ENCODE measurements at places on chromosomes 11 and 22.

- no peak for DNase-seq
Observed at GRCh38 chr11:78110830-78111229, 28.6 kb downstream of the ALG8 start.

DNA sequence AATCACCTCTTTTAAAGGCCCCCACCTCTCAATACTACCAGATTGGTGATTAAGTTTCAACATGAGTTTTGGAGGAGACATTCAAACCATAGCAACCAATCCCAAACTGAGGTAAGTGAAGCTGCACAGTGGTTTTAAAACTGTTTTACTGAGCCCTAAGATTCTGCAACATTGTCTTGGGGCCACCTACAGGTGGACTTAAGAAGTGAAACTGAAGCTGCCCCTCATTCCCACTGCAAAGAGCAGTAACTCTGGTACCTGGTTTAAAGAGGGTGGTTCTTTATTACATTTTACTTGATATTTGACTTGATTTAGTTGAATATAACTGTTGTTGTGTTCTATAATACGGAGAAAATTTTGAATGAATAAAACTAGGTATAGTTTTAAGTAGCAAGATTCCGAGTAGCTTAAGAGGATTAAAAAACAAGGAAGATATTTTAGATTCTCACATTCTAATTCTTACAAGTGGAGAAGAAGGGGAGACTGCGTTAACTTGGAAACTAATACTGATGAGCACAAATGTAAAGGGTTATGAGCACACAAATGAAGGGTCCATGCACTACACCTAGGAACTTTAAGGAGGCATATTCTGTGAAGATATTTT is 26.7 kb downstream of the SYT9 start:
- DNase-seq = peak; percentile 12

DNA sequence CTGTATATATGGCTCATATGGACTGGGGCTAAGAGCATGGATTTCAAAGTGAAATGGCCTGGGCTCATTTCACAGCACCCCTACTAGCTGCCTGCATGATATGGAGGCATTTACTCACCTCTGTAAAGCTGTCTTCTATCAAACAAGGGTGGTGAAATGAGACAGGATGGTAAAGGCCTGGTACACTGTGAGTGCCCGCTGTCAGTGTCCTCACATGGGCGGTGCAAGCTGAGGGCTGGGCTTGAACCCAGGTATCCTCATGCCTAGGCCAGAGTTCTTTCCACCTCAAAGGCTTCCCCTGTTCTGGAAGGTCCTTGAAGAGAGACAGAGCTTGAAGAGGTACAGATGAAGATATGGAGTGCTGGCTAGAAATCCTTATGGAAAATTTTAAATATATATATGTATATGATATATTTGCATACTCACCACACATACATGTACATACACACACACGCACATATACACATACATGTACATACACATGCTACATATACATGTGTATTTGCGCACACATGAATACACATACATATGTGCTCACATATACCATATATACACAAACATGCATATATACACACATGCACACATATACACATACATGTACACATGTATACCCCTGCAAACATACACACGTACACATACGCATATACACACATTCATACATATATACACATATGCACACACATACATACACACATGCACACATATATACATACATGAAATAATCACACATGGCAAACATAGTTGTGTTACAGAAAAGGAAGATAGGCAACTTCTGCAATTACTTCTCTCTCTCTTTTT is 44.7 kb downstream of the MICAL2 start:
- no peak for DNase-seq

DNA sequence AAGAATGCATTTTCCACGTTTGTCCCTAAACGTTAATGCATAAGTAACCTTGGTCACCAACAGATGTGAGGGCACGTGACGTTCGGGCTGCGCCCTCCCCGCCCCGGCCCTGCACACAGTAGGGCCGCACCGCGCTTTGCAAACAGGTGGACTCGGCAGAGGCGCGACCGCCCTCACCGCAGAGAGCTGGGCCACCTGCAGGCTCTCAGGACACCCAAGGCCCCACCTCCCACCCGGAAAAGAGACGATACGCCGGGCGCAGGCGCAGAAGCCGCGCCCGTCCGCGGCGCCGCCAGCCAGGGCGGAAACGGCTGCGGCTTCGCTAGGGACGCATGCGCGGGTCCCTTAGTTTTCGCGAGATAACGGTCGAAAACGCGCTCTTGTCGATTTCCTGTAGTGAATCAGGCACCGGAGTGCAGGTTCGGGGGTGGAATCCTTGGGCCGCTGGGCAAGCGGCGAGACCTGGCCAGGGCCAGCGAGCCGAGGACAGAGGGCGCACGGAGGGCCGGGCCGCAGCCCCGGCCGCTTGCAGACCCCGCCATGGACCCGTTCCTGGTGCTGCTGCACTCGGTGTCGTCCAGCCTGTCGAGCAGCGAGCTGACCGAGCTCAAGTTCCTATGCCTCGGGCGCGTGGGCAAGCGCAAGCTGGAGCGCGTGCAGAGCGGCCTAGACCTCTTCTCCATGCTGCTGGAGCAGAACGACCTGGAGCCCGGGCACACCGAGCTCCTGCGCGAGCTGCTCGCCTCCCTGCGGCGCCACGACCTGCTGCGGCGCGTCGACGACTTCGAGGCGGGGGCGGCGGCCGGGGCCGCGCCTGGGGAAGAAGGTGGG is at the start of gene FADD:
Gene FADD (plus strand): TSS at position 377 of the 831 bp plus-strand sequence. CDS start 164 bp downstream, at position 541.
- peak; percentile 53 for DNase-seq

DNA sequence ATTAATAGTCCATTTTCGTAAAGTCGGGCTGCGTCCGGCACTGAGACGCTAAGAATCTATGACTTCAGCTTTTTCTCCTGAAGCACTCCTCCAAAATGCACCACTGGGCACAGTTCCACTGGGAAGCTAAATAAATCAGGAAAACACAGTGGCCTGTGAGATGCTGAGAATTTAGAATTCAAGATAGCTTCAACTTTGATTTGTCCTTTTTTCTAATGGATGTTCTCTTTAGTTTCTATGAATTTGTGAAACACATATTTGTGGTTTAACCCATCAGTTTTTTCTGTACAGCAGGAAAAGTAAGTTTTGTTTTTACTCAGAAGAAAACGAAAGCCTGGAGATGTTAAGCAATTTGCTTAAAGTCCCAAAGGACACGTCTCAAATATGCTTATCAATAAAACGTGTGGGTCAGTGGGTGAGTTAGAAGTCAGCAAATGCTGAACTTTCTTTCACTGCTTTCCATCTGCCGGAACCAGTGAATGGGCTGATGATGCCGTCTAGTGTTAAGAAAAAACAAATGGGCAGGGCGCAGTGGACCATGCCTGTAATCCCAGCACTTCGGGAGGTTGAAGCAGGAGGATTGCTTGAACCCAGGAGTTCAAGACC is 40.7 kb upstream of the CLMP start:
- no peak for DNase-seq

DNA sequence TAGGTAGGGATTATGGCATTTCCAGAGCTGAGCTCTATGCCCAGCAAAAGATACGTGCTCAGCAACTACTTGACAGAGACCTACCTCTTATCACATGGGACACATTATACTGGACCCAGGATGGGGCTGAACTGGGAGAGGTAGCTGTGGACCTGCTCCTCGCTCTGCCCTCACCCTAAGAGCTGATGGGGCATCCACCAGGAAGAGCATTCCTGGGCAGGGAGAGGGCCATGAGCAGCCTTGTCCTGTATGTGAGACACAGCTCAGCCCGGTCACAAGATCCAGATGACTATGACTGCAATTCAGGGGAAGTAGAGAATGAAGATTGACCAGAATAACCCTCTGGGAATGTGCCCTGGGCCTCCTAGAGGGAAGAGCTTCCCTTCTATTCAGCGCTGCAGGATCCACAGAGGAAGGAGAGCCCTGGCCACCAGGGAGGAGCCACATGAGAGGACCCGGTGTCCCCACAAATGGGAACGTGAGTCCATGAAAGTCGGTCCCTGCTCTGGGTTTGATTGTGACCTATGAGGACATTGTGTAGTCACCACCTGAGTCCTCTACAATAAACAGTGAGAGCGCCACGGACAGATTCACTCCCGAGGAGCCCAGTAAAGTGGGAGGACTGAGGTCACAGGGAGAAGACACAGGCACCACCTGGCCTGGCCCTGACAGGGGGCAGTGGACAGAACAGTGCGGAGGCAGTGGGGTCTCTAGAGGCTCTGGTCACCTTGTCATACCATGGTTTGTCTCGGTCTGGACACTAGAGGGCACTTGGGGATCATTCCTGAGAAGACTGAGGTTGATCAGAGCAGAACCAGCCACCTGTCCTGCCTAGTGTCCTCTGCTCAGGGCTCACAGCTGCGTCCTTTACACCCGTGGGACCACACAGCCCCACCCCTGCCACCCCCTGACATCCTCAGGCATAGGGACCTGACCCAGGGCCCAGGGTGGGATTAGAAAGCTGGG is 99.5 kb downstream of the ZNF280B start:
- no peak for DNase-seq

DNA sequence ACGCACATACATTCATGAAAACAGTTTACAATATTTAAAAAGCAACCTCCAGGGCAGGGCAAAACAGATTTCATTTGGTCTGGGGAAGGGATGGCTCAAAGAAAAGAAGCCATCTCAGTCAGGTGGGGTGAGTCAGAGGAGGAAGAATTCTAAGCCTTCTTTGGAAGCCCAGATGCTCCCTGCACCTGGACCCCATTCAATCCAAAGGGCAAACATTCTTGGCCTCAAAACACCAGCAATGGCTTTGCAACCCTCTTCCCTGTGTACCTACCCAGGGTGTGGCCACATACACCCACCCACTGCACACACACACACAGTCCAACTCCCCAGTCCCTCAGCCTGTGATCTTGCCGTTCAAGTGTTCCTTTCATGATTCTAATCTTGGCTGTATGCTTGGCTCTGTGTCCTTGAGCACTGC is 2.0 kb downstream of the KCNE3 start:
- no peak for DNase-seq

DNA sequence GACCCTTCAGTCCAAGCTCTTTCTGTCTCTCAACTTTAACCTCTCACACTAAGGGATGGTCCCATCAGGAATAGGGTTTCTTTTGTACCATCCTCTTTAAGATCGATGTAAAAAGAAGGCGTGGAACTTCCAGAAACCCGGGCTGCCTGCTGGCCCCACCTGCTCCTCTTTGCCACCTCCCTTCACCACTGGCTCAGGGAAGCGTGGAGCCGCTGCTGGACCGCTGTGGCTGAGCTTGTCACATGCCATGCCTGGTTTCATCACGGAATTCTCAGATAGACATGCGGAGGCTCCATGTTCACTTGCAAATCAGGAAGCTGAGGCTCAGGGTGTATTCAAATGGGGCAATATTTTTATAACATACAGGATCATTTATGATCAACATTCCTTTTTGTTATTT is 399.7 kb downstream of the BRD1 start:
- no peak for DNase-seq

GRCh38 chr11:10909141-10909883 is 51.5 kb upstream of the ZBED5 start:
- DNase-seq = no peak

- DNase-seq = no peak
Observed at GRCh38 chr11:69397732-69398131, 83.7 kb upstream of the LINC01488 start.

- no peak for DNase-seq
Observed at GRCh38 chr22:40261783-40262182, 84.1 kb downstream of the TNRC6B start.

- no peak for DNase-seq
Observed at GRCh38 chr11:63663809-63664208, 7.4 kb downstream of the ATL3 start.

GRCh38 chr11:72684236-72684912 is 10.2 kb upstream of the PDE2A start:
- no peak for DNase-seq

- DNase-seq = no peak
Observed at GRCh38 chr11:132960273-132961078, 571.8 kb downstream of the OPCML start.

GRCh38 chr22:23276656-23277582 is 96.6 kb downstream of the BCR start:
- no peak for DNase-seq

- DNase-seq = no peak
Observed at GRCh38 chr11:1967641-1968225, 20.6 kb downstream of the MRPL23 start.

GRCh38 chr11:5767056-5767455 is 13.0 kb downstream of the OR52N4 start:
- DNase-seq = no peak

DNA sequence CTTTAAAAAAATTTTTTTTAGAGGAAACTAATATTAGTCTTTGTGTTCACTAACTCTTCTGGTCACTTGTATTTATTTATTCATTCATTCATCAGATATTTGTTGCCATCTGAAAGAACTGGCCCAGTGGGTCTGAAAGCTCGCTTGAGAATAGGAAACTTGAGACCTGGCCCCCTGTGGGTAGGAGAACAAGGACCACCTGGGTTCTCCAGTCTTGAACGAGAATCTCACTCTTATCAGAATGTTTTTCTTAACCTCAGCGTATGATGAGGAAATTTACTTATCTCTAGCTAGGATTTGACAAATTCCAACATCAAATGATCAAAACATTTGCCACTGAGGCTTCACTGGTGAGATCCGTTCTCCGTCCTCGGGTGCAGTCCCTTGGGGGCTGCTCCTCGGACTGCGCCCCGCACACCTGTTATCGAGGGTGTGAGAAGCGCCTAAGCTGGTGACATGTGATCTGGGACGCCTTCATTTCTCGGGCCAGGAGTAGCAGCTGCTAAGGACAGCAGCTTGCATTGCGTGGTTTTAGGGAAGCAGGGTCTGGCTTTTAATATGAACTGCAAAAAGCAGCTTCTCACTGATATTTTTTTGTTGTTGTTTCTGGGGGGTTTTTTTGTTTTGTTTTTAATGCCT is 6.3 kb downstream of the C22orf31 start:
- no peak for DNase-seq

- peak; percentile 69 for DNase-seq
Observed at GRCh38 chr11:122655527-122656072, at the start of gene UBASH3B. TSS of gene UBASH3B (plus strand) at chr11:122655722. CDS start at chr11:122656050, 328 bp downstream.

GRCh38 chr11:27212248-27212780 is 150.7 kb downstream of the CCDC34 start:
- no peak for DNase-seq

DNA sequence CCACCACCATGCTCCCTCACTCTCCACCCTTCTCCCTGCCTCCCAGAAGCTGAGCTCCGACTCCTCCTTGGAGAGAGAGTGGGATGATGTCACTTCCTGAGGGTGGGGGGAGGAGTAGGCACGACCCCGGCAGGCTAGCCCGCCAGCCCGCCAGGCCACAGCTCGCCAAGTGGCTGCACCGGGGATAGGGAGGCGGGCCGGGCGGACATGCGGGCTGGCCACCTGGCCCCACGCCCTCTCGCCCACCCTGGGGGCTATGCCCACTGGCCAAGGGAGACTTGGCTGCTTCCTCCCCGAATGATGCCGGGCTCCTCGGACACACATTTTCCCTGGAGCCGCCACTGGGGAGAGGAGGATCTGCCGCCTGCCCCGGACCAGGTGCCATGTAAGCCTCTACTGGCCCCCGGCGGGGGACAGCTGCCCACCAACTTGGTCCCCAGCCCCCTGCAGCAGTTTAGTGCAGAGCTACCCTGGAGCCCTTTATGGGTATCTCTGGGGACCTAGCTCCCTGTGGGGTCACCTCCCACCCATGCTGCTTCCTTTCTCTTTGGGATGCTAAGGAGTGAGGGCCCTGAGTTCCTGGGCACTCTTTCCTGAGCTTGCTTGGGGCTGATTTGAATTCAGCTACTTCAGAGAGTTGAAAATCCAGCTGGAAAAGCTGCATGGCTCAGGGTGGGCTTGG is 33.7 kb upstream of the MYRF start:
- DNase-seq = peak; percentile 38
